Left colon (tissue), 2 donors: ENCODE measurements at places on chromosomes 16 and 17.

DNA sequence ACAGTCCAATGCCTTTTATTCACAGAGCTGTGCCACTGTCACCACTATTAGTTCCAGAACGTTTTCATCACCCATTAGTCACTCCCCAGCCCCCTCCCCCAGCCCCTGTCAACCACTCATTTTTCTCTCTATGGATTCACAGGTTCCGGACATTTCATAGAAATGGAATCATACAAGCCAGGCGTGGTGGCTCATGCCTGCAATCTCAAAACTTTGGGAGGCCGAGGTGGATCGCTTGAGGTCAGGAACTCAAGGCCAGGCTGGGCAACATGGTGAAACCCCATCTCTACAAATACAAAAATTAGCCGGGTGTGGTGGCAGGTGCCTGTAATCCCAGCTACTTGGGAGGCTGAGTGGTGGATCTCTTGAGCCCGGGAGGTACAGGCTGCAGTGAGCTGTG lies 759 bp upstream of the PAM16 start:
- DNase-seq, result no peak

DNA sequence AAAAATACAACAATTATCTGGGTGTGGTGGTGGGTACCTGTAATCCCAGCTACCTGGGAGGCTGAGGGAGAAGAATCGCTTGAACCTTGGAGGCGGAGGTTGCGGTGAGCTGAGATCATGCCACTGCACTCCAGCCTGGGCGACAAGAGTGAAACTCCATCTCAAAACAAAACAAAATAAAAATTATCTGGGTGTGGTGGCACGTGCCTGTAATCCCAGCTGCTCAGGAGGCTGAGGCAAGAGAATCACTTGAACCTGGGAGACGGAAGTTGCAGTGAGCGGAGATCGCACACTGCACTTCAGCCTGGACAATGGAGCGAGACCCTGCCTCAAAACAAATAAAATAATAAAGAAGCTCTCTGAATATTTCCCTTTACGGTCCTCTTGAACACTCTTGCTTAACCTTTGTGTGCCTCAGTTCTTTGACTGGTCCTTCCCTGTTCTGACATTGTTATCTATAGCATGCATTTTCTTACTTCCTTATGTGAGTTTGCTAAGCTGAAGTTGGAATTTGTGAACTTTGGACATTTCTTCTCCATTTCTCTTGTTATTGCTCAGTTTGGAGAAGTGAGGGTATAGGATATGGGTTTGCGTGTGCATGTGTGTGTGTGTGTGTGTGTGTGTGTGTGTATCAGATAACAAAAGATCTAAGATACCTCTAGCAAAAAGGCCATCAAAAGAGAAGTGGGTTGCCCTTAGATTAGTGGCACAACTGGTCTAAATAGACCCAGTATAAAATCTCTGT lies 29.7 kb upstream of the WSB1 start:
- no peak for DNase-seq

- no peak for DNase-seq
Observed at GRCh38 chr16:51820176-51820575, 669.1 kb upstream of the SALL1 start.

DNA sequence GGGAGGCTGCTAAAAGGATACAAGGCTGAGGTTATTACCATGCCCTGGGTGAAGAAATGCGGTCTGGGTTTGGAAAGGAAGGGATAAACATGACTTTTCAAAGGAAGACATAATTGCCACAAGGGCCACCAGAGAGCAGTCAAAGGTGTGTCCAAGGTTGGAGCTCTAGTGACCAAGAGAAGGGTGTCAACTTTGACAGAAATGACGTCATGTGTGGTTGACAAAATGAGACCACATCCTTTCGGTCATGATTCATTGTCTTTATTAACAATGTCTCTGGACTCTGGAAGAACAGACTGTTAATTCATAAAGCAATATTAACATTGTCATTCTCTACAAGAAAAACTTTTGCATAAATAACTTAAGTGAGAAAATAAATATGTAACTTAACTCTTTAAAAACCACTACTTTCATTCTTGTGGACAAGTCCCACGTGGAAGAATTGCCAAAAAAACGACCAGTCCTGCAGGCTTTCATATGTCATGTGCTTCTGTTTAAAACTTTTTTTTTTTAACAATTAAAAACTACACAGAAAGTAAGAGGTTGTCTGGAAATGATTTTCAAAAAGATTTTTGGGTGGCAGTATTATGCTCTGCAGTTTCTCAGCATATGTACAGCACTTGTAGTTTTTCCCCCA lies 5.0 kb downstream of the SOST start:
- DNase-seq, result no peak

- no peak for DNase-seq
Observed at GRCh38 chr16:53773881-53774280, 69.9 kb downstream of the FTO start.

DNA sequence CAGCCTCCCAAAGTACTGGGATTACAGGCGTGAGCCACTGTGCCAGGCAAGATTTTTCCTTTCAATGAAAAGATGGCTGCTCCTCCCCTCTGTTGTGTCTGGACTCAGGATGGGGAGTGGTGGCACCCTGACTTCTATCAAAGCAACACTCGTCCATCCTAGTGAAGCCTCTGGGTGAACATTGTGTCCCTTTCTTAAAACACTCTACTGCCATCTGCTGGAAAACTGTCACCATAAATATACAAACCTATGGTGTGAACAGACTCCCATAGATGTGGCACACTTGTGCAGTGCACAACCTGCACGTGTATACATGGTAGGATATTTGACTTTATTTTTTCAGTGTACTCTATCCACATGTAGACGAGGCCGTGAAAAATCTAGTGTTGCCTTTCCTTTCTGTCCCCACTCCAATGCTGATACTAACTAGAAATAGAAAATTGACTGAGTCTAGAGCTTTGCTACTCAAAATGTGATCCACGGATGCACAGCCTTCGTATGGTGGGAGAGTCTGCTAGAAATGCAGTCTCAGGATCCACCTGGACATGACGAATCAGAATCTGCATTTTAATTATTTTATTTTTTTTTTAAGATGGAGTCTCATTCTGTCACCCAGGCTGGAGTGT lies 55.9 kb upstream of the PLCG2 start:
- no peak for DNase-seq

- DNase-seq, result no peak
Observed at GRCh38 chr16:67077871-67078270, 31.9 kb upstream of the PHAF1 start.

GRCh38 chr17:81325714-81326358 lies 30.7 kb upstream of the SLC38A10 start:
- DNase-seq, result no peak

DNA sequence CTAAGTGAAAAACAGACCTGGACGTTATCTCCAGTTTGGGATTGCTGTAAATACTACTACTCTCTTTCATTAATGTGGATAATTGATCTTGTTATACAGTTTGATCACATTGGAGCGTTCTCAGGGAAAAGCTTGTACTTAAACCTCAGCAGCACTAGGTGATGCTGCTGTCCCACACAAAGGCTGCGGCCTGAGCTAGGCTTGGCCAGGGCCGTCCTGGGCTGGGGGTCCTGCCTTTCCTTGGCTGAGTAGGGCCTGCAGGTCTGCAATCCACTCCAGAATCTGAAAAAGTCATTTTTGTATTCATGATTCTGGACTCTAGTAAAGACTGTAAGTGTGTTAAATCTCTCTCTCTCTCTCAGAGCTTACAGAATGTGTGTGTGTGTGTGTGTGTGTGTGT lies 23.7 kb upstream of the PMFBP1 start:
- no peak for DNase-seq

DNA sequence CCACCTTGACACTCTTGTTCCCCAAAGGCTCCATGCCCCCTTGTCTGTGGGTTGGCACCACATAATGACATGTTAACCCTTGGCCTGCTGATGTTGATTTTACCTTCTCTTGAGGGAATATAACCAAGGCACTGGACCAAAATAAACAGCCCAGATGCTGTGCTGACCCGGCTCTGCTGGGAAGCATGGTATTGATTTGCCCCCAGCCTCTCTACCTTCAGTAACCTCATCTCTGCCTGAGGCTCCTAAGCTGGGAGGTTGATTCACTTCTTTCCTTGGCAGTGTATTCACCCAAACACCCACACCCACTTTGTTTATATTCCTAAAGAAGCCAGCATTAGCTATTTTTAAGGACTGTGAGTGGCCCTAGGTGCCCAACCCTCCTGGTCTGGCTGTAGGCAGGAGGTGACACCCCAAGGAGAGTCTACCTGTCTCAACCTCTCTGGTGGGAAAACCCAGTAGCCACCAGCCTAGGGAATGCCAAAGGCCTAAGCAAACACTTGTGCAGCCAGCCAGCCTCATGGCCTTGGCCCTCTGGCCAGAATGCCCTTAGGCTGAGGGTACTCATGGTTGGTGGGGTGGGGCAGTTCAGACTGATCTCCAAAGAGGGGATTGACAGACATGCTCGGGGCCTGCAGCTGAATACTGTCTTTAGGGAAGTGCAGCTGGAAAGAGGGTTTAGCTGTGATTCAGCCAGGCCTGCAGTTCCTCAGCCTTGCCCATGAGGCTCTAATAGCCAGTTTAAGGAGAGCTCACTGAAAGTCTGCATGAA lies 42.7 kb downstream of the GNAO1 start:
- DNase-seq, result no peak

DNA sequence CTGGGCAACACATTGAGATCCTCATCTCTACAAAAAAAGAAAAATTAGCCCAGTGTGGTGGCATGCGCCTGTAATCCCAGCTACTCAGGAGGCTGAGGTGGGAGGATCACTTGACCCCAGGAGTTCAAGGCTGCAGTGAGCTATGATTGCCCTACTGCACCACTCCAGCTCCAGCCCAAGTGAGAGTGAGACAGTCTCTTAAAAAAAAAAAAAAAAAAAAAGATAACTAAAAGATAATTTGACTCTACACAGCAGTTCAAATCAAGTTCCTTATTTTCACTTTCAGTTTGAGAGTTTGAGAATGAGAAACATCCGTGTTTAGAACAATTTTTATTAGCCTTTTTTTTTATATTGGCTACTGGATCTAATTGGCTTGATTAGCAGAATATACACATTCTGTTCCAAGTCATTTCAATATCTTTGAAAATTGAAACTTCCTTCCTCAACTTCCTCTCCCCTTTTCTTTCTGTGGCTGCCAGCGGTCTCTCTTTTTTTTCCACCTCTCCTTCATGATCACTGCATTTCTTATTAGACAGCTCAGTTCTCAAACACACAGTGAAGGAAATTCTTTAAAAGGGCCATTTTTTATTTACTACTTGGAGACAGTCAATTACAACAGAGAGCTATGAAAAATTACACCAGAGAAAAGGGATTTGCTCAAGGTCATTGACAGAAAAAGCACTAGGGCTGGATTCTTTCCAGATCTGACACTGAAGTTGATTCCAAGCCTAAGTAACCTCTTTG lies 4.5 kb upstream of the ACSF2 start:
- DNase-seq, result no peak

DNA sequence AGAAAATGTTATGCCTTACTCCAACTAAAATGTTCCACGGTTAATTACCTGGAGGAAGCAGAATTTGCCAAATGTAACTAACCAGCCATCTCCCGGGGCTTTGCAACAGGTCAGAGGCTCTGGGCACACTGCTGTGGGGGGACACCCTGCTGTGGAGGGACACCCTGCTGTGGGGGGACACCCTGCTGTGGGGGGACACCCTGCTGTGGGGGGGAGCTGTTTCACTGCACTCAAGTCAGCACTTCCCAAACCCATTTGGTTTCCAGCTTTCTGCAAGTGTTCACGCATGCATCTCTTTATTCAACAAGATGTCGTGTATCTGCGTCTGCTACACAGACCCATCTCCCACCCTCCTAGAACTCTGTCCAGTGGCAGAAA lies 239.5 kb downstream of the C16orf95 start:
- DNase-seq, result no peak

- no peak for DNase-seq
Observed at GRCh38 chr16:12271006-12271405, 294.5 kb downstream of the SNX29 start.

- DNase-seq, result no peak
Observed at GRCh38 chr17:16425698-16426659, 10.6 kb downstream of the TRPV2 start.

DNA sequence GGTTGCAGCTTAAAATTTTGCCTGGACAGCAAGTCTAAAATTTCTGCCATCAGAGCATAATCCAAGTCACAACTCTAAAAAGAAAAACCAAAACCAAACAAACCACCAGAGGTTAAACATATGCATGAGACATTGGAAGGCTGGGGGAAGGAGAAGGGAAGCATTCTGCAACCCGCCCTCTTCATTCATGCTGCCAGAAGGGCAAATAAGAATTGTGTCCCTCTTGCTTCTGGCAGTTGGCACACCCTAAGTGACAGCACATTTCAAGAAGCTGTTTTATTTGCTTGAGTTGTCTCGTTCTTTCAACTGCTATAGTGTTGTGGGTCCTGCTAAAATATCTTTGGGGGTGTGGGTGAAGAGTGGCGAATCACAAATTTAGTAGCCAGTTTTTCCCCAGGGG lies 99.6 kb downstream of the SKAP1 start:
- no peak for DNase-seq

GRCh38 chr16:11175787-11176341 lies 80.1 kb downstream of the SOCS1 start:
- DNase-seq, result no peak

DNA sequence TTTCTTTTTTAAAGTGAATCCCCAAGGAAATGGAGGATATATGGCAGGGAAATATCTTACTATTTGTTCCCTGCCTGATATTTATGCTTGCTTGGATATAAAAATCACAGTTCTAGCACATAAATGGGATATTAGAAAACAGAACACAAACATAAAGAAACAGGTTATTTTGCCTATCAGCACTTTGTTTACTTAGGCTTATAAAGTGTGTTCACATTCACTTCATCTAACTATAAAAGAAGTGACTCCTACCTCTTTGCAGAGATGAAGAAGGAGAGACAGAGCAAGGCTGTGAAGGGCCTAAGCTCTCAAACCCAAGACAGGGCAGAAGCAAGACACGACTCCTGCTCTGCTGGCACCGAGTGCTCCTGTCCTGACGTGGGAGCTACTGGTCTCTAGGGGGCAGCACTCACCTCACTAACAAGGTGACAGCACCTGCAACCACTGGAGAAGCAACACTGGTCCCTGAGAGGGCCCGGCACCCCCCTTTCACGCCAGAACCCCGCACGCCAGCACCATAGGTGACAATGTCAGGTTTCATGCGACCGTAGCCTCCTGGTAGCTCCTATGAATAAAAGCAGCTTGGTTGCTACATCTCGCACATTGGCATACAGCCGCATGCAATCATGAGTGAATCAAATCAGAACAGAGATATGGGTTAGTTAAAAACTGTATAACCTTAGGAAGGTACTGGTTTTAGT lies 32.0 kb downstream of the MBTPS1 start:
- DNase-seq, result peak; percentile 83

- DNase-seq, result no peak
Observed at GRCh38 chr16:29963021-29963743, 1.3 kb downstream of the TMEM219 start.

GRCh38 chr16:119835-120491 lies 18.5 kb downstream of the NPRL3 start:
- DNase-seq, result no peak

GRCh38 chr16:87185308-87185707 lies 131.9 kb downstream of the C16orf95 start:
- no peak for DNase-seq

GRCh38 chr16:85306071-85306792 lies 194.0 kb upstream of the CIBAR2 start:
- peak; percentile 90 for DNase-seq
